ENCODE measurements at places on chromosomes 13 and 19. TPM values are rescaled to one million over a fixed set of nuclear protein-coding genes. Genes with fewer than 3 reads are reported as not detected.

The RGS9BP gene
- 0.25 TPM for polyA plus RNA-seq

The KRTDAP gene
- polyA plus RNA-seq: not detected

The NXNL1 gene
- not detected for polyA plus RNA-seq

The PDX1 gene
- not detected for polyA plus RNA-seq

The CEACAM3 gene
- not detected for polyA plus RNA-seq

The INSR gene
- 0.13 TPM for polyA plus RNA-seq

The COL4A2 gene
- polyA plus RNA-seq: not detected

The KDM4B gene
- 3.2 TPM for polyA plus RNA-seq

The FXYD5 gene
- polyA plus RNA-seq: 452 TPM

The ZBTB32 gene
- polyA plus RNA-seq: 0.45 TPM

The SYDE1 gene
- polyA plus RNA-seq: not detected

The GATAD2A gene
- polyA plus RNA-seq: 3.8 TPM

The IFNL1 gene
- not detected for polyA plus RNA-seq

The ZNF615 gene
- polyA plus RNA-seq: 6.5 TPM

The KIR2DL3 gene
- polyA plus RNA-seq: not detected

The ZNF66 gene
- polyA plus RNA-seq: 4.0 TPM

Data from CD4-positive, alpha-beta memory T cell (primary cell).